Kidney glomerular epithelial cell (primary cell): ENCODE measurements at places on chromosomes 2 and 18.
A peak's percentile ranks its signal among the peaks of the same experiment; 100 is the strongest.

- DNase-seq, result no peak
Measured at GRCh38 chr2:240478346-240479110, 43.1 kb downstream of the GPC1 start.

- DNase-seq, result peak; percentile 18
Measured at GRCh38 chr2:215882689-215883088, 130.7 kb downstream of the MREG start.

- DNase-seq, result no peak
Measured at GRCh38 chr2:42127425-42128424, 41.4 kb upstream of the EML4 start.

- DNase-seq, result no peak
Measured at GRCh38 chr2:109692013-109692743, 78.0 kb downstream of the SOWAHC start.

GRCh38 chr2:239944694-239945551, 80.2 kb downstream of the NDUFA10 start:
- no peak for DNase-seq

- DNase-seq, result no peak
Measured at GRCh38 chr2:188295067-188295685, 3.5 kb downstream of the GULP1 start.
